C1 segment of cervical spinal cord (tissue), 14 donors: ENCODE measurements at places on chromosomes 5 and 9.

- DNase-seq, result no peak
Observed at GRCh38 chr9:16029046-16029615, 476.3 kb downstream of the CCDC171 start.

DNA sequence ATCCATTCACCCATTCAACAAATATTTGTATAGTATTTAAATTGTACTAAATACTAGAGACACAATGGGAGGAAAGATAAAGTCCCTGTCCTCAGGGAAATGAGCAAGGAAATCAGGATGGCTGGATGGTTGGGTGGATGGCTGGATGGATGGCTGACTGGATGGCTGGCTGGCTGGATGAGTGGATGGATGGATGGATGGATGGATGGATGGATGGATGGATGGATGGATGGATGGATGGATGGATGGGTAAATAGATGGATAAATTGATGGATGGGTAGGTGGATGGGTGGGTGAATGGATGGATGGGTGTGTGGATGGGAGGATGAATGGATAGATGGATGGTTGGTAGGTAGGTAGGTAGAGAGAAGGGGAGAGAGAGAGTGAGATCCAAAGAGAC is 41.5 kb upstream of the WWC1 start:
- no peak for DNase-seq

- no peak for DNase-seq
Observed at GRCh38 chr5:140339636-140340035, 6.8 kb downstream of the HBEGF start.

GRCh38 chr9:101311758-101312420 is 72.9 kb downstream of the BAAT start:
- DNase-seq, result no peak

GRCh38 chr9:27954858-27955257 is 381.6 kb upstream of the C9orf72 start:
- no peak for DNase-seq

DNA sequence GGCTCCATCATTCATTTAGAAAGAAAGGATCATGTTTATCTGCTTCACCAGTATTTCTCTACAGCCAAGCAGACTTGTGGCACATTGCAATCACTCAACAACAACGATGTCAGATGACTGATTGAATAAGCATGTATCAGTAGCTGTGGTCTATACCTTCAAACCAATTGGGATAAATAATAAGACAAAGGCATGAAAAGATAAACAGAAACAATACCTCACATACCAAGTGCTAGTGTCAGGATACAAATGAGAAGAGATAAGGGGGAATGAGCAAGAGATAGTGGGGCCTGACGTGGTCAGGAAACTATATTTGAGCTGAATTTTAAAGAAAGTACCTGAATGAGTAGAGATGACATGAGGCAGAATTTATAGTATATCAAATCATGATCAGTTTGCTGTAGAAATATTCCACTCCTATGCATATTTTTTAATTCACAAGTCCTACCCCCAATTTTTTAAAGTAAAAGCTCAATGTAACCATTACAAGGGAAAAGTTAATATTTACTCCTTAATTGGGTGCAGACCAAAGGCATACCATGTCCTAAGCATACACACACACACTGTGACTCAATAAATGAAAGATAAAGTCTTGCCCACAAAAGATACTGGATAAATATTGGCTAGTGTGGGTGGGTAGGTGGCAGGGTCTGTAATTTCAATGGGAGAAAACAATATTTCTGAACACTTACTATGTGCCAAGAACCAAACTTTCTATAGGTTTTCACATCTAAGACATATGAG is 284.5 kb downstream of the SPOCK1 start:
- no peak for DNase-seq

DNA sequence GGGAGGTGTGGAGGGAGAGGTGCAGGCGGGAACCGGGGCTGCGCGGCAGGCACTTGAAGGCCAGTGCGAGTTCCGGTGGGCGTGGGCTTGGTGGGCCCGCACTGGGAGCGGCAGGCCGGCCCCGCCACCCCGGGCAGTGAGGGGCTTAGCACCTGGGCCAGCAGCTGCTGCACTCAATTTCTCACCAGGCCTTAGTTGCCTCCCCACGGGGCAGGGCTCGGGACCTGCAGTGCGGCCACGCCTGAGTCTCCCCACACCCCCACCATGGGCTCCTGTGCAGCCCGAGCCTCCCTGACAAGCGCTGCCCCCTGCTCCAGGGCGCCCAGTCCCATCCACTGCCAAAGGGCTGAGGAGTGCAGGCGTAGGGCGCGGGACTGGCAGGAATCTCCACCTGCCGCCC is 284.5 kb downstream of the DEPDC1B start:
- no peak for DNase-seq

DNA sequence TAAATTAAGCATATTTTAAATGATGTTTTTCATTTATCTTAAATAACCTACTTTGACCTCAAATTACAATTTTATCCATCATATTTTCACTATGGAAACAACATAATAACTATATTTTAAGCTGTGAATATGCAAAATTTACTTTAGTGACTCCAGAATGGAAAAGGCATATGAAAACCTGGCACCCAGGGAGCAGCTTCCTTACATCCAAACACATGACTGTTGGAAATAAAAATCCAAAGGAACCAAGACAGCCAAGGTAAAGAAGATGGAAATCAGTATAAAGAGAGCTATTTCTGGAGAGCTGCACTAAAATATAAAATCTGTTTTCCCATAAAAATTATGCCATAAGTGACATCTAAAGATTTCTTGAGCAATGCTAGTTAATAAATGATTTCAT is 140.3 kb upstream of the FTMT start:
- DNase-seq, result no peak

- DNase-seq, result no peak
Observed at GRCh38 chr5:72293495-72294055, 26.5 kb downstream of the MRPS27 start.

DNA sequence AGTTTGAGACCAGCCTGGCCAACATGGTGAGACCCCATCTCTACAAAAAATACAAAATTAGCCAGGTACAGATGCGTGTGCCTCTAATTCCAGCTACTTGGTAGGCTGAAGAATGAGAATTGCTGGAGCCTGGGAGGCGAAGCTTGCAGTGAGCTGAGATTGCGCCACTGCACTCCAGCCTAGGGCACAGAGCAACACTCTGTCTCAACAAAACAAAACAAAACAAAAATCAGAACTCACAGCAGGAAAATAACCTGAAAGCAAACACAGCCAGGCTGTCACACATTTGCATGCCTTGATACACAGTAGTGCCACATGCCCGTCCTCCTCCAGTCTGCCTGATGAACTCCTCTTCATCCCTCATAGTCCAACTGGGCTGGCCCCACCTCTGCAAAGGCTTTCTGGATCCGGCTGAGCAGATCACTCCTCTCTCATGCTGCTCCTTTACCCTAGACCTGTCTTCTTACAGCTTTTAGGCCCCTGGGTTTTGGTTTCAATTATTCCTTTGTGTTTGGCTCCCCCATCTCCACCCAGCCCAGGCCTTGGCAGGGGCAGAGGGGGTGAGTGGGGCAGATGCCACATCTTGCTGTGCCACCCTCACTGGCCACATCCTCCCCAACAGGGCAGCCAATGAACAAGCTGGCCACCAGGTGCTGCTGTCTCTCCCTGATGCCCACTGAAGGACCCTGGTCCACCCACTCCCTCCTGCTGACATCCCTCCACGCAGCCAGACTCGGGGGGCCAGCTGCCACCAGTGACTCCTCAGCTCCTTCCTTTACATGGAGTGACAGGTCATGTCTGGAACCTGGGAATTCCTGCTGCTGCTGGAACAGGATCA is 62.0 kb upstream of the GGTA1 start:
- DNase-seq, result no peak

DNA sequence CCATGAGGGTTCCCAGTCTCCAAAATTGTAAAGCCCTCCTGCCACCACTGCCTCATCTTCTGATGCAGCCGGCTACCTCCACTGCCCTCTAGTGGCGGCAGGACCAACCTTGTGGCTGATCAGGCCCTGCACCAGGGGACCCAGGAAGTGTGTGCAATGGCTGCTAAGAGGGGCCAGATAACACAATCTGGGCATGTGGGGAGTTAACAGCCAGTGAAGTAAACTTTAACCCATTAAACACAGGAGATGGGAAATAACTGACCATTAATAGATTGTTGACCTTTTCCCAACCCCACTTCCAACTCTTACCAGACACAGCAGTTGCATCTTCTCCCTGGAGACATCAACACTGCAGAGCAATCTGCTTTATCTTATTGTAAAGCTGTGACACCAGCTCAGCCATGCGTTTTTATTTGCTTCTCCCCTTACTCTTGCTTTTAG is 63.3 kb downstream of the FREM1 start:
- DNase-seq, result no peak

- no peak for DNase-seq
Observed at GRCh38 chr5:174323878-174324281, 278.4 kb downstream of the NSG2 start.

DNA sequence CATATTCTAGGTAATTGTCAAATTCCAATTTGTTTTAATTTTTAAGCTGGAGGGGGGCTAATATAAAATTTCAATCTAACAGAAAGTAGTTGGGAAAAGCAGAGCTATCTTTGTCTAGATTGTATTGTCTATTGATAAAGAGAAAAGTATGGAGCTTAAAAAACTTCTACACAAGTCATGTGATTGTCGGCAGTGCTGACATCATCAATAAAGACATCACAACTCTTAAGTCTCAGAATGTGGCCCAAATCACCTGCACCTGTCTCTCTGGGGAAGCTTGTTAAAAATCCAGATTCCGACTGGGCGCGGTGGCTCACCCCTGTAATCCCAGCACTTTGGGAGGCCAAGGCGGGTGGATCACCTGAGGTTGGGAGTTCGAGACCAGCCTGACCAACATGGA is 333.8 kb downstream of the RASEF start:
- DNase-seq, result no peak

- no peak for DNase-seq
Observed at GRCh38 chr9:118273048-118273447, 568.8 kb downstream of the TLR4 start.

- DNase-seq, result no peak
Observed at GRCh38 chr9:36718612-36719011, 145.9 kb downstream of the MELK start.

DNA sequence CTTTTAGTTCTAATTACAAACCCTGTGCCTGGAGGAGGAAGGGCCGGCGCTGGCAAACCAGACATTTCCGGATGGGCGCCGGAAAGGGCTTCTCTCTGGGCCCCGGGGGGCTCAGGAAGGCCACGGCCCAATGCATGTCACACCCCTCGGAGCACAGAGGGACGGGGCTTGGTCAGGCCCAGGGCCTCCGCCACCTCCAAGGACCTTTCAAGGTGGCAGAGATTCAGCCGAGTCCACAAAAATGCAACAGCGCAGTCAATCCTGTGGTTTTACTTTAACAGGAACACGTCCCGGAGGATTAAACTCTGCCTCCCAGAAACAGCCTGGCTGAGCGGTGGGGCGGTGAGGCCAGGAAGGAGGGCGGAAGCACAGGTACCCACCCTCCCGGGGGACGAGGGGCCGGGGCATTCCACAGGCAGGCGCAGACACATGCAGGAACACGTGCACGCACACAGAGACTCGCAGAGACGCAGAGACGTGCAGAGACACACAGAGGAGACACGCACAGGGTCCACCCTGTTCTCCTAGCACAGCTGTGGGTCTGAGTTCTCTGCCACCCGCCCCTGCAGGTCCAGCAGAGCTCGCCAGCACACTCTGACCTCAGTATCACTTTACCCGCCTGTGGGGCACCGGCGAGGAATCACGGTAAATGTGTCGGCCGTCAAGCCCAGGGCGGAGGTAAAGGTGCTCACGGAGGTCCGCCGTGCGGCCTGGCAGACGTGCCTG is 23.0 kb downstream of the SLC9A3 start:
- DNase-seq, result no peak

- no peak for DNase-seq
Observed at GRCh38 chr9:114085387-114085789, 7.3 kb upstream of the AMBP start.

DNA sequence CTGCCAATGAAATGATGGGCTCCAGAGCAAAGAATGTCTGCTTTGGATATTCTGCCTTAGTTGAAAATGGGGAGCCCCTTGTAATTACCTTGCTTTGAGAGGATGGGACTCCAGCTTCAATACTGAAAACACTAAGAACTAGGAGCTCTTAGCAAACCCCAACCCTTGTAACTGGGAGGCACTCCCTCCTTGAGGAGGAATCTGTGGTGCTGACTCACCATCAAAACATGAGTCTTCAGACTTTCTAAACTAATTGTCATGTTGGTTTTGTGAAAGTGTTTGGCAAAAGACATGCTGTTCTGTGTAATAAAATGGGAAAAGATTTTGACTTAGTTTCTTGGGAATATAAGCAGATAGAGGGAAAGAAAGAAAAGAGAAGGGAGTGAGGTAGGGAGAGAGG is 91.9 kb upstream of the PTPRD start:
- no peak for DNase-seq

DNA sequence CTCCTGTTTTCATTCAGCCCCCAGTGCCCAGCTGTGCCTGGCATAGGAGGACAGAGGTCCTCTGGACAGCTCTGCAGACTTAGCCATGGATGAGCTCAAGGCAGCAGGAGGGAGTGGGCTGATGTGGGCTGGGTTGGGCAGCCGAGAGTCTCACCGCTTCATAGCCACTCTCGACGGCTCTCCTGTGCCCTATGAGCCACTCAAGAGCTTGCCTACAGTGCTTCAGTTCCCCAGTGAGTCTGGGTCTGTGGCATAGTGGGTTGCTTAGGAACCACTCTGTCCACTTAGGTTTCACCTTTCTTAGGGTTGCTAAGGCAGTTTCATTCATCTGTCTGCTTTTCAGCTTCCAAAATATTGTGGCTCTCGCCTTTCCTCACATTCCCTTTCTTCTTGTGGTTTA is 296.8 kb downstream of the ICE1 start:
- no peak for DNase-seq

DNA sequence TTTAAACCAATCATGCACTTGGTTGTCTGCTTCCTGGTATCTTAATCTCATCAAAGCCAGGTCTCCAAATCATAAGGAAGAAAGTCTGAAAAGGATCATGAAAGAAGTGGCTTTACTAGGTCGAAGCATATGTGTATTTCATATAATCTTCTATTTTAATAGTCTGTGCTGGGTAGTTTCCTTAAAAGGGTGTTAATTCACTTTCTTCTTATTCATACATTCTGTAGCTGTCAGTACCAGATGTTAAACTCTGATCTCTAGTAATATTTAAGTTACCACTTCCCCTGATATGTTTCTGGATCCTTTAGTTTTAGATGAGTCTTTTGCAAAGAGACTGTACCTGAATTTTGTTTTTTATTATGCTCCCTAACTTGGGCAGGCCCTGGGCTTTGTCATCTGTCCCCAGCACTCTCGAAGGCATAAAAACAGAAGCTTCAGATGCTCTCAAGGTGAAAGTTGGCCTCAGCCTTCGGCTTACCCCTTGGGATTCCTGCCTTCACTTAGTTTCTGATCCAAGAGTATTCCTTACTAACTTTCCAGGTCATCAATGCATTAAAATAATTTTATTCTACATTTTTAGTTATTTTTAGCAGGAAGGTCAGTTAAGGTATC is 15.0 kb upstream of the LNPEP start:
- no peak for DNase-seq

- no peak for DNase-seq
Observed at GRCh38 chr9:76766126-76766525, 1.9 kb downstream of the PCA3 start.

GRCh38 chr9:31715250-31715649 is 669.2 kb upstream of the ACO1 start:
- no peak for DNase-seq
